Activated CD4-positive, CD25-positive, alpha-beta regulatory T cell treated with anti-CD3 and anti-CD28 coated beads, Interleukin-2, amount 50 U/mL, for 72 hours (primary cell): ENCODE measurements at places on chromosomes 11 and 22.

- peak; percentile 55 for DNase-seq
These were observed 98.8 kb downstream of the MED15 start for GRCh38 chr22:20606041-20606783.

DNA sequence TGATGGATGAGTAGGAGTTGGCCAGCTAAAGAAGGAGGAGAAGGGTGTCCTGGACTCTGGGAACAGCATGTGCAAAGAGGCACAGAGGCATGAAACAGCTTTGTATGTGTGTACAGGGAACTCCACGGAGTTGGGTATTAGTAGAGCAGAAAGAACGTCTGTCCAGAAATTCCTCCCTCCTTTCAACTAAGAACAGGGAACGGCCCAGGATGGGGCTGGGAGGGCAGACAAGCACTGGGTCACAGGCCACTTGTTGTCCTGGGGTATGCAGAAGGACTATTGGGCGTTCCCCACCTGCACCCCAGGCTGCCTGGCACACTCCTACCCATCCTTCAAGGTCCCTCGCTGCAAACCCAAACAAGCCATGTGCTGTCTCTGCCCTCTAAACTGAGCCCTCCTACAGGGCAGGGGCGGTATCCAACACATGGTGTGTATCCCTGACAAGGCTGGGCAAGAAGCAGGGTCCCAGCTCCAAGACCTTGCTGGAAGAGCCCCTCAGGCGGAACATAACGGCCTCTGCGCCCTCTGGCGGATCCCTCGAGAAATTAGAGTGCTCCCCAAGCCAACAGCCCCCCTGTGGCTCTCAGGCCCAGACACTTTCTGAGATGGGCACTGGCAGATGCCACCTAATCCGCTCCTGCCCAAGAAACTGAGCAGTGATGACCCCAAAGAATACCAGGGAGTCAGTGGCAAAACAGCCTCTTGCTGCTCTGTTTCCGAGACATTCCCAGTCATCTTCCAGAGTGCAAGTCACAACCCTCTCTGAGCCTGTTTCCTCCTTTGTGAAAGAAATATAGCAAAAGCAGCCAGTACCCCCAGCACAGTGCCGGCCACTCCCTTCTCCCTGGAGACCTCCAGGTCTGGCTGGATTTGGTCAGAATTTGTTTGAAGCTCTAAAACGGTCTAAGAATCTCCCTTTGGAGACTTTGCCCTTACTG is 1.6 kb upstream of the ELFN2 start:
- DNase-seq = peak; percentile 61

DNA sequence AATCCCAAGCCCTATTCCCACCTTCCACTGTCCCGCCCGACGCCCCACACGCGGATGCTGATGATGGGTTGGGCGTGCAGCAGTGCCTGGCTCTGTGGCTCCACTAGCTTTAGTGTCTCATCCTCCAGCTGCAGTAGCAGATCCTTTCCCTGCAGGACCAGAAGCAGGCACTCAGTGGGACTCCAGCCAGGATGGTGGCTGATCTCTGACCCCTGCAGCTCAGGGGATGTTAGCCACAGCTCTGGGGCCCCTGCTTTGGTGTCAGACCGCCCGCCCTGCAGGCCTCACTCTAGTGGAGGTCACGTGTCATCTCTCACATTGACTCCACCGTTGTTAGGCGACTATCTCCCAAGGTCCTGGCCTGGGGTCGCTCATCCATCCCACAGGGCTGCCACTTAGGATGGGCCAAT is 11.8 kb downstream of the SMPD1 start:
- no peak for DNase-seq

DNA sequence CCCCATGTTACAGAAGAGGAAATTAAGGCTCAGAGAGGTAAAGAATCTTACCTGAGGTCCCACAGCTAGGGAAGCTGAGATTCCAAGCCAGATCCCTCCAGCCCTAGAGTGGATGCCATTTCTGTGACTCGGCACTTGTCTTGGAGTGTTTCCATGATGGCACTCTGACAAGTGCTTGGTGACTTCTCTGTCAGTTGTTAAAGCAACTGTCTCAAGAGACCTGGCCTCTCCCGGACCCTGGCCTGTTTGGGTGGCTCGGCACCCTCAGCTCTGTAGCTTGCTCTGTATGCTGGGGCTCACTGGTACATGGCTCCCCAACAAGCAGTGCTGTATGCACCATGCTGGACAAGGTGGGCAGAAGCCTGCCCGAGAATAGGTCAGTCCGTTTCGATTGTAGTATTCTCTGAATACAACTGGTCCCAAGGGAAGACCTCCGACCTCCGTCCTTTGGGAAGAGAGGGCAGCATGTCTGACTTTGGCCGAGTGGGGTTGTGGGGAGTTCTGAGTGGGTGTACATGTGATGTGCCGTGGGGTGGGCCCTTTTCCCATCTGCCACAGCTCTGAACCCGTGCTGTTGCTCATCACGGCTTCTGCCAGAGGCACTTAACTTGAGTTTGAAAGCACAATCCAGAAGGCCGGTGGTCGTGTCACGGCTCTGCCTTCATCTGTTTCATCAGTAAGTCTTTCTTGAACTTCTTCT is 12.4 kb downstream of the ACO2 start:
- no peak for DNase-seq

- DNase-seq = no peak
These were observed at the start of gene SCARF2 for GRCh38 chr22:20437613-20438426. Gene SCARF2, minus strand, starts transcription at chr22:20437825. Its CDS starts 71 bp downstream, at chr22:20437754.

GRCh38 chr11:134661660-134662059 is 249.6 kb upstream of the B3GAT1 start:
- no peak for DNase-seq

DNA sequence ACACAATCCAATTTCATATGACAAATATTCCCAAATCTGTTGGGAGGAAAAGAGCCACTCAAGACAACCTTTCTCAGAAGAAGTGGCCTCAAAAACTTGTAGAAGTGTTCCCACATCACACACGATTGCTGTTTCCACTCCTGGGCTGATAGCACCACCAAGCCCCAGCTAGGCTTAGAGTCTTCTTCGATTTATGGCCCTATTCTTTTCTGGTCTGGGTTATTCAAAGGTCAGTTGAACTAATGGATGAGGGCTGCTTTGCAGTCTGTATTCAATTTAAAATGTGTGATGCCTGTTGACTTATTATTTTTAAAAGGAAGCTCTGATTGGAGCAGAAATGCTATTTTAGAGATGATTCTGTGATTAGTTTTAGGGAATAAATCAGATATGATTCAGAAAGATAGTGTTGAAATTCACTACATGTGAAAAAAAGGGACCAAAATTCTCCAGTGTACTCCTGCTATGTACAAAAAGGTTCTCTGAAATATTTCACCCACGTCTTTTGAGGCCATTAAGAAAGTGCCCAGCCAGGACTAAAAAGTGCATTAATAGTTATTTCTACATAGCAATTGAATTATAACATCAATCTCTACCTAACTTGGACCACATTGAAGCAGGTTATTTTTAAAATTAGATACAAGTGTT is 57.3 kb upstream of the SPON1 start:
- no peak for DNase-seq

GRCh38 chr11:120597250-120598215 is 86.0 kb downstream of the GRIK4 start:
- DNase-seq = no peak

GRCh38 chr11:107898270-107898669 is 30.0 kb upstream of the RAB39A start:
- DNase-seq = no peak

DNA sequence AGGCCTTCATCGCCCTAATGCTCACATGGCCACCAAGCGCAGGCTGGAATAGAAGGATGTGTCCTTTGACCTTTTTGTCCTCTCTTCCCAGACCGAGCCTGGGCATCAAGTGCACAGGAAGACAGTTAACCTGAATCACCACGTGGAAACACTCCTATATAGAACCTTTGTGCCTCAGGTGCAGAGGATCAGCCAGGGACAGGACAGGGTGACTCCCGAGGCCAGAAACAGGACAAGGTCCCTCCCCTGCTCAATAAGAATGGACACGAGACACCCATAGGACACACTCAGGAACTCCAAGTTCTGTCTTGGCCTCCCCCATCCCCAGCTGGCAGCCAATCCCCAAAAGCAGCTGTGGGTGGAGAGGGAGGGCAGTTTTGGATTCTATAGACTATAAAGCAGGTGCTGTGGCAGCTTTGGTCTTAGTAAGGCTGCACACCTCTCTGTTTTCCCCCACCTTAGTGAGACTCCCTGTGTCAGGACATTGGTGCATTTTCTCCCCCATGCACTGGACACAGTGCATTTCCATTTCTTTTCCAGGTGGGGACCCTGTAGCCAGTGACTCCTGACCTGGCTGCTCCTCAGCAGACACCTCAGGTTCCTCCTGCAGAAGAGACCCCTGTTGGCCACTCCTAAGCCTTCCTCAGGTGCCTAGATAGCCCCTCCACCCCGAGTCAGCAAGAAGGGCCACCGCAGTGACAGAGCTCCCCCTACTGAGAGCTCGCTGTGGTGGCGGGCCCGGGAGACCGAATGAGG is 43.6 kb upstream of the POU2AF1 start:
- DNase-seq = no peak

DNA sequence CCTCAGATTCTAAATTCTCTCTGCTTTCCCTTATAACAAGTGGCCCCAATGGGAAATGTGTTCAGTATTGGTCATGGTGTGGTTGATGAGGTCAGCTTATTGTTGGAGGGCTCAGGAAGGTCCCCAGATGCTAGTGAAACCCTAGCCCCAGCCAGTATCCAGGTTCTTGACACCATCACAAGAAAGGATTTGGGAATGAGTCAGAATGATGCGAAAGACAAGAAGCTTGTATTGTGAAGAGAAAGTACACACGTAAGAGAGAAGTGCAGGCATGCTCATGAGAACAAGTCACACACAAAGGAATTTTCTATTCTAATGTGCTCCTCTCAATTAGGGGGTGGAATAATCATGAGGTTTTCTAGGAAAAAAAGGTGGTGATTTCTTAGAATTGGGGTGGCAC is 34.9 kb upstream of the TRPC6 start:
- DNase-seq = no peak

DNA sequence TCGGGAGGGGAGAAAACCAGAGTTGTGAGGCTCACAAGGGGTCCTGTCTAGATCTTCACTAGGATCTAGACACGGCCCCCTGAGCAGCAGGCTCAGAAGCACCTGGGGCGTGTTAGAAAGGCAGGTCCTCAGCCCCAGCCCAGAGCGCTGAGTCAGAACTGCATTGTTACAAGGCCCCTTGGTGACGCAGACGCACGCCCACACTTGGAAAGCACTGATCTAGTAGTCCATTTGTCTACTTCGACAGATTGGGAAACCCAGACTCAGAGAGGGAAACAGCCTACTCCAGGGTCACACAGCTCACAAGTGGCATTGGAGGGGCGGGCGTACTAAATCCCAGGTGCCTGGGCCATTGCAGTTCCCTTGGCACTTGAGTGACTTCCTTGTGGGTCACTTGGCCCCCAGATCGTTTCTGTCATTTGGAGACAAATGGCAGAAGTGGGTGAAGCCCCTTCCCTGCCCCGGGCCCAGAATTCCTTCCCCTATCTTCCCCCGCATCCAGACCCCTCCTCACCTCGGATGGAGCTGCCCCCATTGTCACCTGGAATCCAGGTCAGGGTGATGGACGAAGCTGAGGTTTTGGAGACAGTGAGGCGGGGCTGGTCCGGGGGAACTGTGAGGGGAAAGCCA is 110.8 kb downstream of the CEP164 start:
- DNase-seq = no peak

- no peak for DNase-seq
These were observed 15.3 kb upstream of the ZBTB16 start for GRCh38 chr11:114044042-114044871.

GRCh38 chr22:39292561-39293074 is 26.8 kb downstream of the RPL3 start:
- no peak for DNase-seq

DNA sequence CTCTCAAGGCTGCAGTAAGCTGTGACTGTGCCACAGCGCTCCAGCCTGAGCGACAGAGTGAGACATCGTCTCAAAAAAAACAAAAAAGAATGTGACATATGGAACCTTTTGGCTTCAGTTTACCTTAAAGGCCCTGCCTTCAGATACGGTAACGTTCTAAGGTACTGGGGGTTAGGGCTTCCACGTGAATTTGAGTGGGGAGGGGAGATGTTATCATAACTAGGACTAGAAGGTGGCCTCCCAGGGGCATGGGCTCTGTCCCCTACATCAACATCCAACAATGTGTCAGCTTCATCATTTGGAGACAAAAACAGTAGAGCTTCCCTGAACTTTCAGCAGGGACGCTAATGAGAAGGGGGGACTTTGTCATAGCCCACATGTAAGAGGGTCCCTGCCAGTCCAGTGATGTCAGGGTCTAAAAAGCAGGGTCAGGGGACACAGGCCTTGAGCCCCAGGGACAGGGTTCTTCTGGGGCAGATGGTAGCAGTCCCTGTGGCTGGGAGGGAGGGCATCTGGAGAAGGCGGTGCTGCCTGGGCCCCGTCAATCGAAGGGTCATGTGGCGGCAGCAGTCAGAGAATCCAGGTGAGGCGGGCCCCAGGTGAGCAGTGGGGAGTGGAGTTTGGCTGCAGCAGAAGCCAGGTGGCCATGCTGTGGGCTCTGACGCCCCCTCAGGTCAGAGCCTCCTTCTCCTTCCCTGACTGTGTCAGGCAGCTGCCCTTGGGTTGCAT is 79.8 kb downstream of the BCR start:
- DNase-seq = no peak

DNA sequence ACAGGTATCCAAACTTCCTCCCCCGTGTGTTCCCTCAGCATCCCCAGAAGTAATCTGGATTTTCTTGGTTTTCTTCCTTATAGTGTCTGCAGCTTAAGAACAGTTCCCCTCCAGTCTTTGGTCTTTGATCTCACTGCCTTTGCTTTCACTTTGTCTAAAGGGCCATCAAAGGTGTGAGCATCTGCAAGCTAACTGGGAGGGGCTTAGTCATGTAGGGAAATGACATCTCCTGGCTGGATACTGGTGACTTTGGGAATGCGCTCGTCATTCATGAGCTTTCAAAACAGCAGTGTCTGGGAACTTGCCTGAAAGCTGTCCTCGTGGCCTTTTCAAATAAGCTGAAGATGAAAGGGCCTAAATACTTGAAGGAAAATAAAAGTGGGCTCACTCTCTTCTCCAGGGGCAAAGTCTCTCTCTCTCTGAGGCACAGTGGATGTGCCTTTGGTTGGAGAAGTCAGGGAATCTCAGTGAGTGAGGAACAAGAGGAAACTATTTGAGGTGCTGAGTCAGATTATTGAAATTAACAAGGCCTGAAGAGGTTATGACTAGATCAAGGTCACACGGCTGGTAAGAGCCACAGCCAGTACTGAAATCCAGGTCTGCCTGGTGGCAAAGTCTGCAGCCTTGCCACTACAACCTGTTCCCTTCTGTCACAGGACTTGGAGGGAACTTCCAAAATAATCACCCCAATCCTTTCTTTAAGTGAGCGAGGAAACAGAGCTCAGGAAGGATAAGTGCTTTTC is 45.6 kb upstream of the TENM4 start:
- no peak for DNase-seq

- no peak for DNase-seq
These were observed 793.6 kb downstream of the DLG2 start for GRCh38 chr11:84833488-84834088.
